NCI-H1694 treated with DMSO at 0.1 percent for 48 hours (cell line): ENCODE measurements at places on chromosomes 4 and X.
A peak's percentile ranks its signal among the peaks of the same experiment; 100 is the strongest.

GRCh38 chr4:72295966-72296557 lies 264.3 kb downstream of the NPFFR2 start:
- DNase-seq: peak; percentile 33

- no peak for DNase-seq
These were observed 40.6 kb downstream of the WDR1 start for GRCh38 chr4:10075953-10076391.

- no peak for DNase-seq
These were observed 87.4 kb upstream of the ETNPPL start for GRCh38 chr4:108850219-108850649.

- no peak for DNase-seq
These were observed 6.3 kb downstream of the PGRMC2 start for GRCh38 chr4:128281354-128281753.

DNA sequence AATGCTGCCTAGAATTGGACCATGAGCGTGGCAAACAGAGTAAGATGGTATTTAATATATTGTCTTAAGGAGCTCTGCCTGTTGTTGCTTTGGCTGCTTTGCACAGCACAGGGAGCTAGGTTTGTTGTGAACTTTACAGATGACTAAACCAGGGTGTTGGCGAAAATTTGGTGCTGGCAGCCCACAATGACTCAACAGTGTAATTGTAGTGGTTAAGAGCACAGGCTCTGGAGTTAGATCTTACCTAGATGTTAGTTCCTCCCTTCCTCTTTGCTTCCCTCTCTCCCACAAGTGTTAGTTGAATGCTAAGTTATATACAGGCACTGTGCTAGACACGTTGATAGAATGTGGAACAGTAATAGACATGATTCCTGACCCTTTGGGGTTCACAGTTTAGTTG lies 128.9 kb upstream of the TRPC5 start:
- no peak for DNase-seq

GRCh38 chr4:170425040-170425439 lies 335.3 kb upstream of the AADAT start:
- DNase-seq: no peak

DNA sequence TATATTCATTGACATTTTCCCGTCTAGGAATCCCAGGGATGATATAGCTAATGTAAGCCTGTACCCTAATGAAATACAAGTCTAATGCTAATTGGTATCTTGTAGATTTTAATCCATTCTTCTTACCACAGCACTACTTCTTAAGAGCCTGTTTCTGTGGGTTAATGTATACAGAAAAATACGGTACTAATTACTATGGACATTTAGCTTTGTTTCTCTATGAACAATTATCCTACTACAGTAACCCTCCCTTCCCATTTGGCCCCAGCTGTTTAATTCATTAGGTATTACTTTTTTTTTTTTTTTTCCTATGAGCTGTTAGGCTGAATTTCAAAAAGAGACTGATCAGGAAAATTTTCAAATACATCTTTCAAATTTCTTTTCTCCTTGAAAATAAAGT lies 245.1 kb upstream of the SLC7A11 start:
- no peak for DNase-seq

DNA sequence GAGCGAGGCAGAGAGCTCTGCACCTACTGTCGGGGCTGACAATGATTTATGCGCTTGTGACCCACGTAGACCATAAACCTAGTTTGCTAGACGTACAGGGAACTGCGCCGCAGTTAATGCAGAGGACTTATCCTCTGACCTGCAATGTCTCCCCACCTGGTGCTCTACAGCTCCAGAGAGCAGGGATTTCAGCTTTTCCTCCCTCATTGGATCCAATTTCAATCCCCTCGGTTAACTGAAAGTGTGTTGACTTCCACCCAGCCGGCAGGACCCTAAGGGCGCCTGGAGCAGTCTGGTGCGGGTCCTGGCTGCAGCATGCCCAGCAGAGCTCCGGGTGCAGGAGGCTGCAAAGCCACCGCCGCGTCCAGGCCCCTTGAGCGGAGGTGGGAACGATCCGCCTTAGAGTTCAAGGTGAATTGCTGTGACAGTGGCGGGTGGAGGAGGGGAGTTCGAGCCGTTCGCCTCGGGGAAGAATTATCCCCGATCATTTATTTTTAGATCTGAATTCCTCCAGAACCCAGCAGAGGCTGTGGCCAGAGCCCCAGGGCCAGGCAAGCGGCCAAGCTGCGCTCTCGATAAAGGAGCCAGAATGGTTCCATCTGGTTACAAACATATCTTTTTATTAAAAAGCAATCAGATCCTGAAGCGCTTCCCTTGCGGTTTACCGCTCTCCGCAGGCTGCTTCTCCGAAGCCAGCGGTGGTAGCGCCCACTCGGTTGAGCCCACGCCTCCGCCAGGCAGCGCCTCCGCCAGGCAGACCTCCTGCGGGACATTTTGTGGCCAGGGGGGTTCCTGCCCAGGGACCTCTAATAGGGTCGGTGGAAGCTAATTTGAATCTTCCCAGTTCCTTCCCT lies 66.0 kb downstream of the FBXO8 start:
- no peak for DNase-seq

GRCh38 chrX:37380924-37381323 lies 31.8 kb downstream of the PRRG1 start:
- DNase-seq: no peak

DNA sequence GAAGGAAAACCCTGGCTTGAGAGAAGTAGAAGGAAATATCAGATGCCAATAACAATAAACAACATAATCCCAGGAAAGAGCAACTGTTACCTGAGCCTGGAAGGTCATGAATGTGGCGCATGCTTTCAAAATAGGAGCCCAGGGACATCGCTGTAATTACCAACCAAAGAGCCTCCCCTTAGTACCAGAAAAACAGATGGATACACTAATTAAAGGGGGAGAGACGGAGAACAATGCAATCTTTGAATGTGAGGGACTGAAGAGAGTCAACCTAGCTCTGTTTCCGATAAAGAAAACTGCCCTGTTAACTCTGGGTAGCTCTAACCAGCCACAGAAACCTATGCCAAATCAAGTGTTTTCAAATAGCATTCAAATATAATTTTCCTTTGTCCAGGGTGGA lies 161.4 kb downstream of the ENOX2 start:
- DNase-seq: no peak

DNA sequence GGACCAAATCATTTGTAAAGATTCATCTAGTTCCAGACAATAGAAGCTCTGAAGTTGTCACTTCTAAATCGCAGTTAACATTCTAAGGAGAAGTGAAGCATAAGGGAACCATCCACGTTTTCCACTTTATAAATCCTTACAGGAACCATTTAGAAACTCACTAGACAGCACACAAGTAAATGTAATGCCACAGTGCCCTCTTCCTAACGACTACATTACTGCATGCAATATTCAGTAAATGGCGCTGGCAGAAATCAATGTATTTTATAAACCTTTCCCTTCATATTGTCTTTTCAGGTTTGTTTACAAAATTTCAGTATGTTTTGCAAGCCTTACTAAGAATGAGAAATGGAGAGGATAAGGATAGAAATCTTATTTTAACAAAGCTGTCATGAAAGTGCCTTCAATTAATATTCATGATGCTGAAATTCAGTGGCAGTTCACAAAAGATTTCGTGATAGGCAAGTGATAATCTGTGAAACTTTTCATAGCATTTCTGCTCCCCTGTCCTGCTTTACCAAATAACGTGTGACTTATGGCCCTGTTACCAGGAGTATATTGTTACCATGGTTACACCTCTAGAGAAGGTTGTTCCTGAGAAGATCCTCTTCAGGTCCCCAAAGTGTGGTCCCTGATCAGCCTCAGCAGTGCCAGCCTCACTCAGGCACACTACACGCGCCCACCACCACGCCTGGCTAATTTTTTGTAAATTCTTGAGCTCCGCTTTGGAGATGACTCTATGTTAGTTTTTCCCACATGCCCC lies 54.2 kb downstream of the TMA16 start:
- peak; percentile 26 for DNase-seq

GRCh38 chrX:23287191-23287725 lies 47.4 kb upstream of the PTCHD1 start:
- DNase-seq: no peak

GRCh38 chr4:4260185-4260751 lies 12.2 kb upstream of the TMEM128 start:
- peak; percentile 73 for DNase-seq

DNA sequence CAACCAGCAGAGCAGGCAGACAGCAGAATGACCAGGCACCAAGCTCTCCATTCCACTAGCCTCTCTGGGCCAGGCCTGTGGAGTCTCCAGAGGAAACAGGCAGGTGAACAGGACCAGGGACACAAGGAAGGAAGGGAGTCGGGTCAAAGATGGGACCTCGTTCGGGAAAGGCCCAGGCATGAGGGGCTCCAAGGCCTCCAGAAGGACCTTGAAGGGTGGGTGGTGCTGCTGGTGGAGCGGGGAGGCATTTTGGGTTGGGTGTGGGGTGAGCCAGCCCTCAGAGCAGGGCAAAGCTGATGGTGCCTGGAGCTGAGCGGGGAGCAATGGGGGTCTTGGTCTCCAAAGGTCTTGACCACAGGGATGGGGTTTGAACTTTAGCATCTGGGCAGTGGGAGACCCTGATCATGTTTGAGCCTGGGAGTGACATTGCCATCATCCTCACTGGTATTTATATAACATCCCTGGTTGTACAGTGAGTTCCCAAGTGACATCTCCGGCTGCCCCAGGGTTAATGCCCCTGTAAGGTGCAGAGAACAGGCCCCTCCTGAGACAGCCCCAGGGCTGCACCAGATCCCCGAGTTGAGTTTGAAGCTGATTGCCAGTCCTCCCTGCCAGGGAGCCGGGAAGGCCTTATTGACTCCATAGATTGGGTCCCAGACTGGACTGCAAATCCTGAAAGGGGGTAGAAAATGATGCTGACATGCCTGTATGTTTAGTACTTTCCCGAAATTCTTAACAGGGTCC lies 52.7 kb downstream of the PSAPL1 start:
- DNase-seq: no peak

DNA sequence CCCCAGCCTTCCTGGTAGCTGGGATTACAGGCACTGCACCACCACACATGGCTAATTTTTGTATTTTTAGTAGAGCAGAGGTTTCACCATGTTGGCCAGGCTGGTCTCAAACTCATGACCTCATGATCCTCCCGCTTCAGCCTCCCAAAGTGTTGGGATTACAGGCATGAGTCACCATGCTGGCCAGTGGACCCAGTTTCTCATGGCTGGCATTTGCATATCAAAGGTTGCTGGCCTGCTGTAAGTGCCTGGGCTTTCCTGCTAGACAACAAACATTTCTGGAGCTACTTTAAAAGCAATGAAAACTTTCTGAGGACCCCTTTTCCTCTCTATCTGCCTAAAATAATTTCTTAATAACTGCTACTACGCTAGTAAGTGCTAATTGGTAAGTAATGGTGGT lies 228.2 kb downstream of the PCDH10 start:
- DNase-seq: no peak

- no peak for DNase-seq
These were observed 43.4 kb downstream of the NUDT6 start for GRCh38 chr4:122879001-122879400.

- no peak for DNase-seq
These were observed 148.8 kb upstream of the PCDH18 start for GRCh38 chr4:137681081-137681480.

DNA sequence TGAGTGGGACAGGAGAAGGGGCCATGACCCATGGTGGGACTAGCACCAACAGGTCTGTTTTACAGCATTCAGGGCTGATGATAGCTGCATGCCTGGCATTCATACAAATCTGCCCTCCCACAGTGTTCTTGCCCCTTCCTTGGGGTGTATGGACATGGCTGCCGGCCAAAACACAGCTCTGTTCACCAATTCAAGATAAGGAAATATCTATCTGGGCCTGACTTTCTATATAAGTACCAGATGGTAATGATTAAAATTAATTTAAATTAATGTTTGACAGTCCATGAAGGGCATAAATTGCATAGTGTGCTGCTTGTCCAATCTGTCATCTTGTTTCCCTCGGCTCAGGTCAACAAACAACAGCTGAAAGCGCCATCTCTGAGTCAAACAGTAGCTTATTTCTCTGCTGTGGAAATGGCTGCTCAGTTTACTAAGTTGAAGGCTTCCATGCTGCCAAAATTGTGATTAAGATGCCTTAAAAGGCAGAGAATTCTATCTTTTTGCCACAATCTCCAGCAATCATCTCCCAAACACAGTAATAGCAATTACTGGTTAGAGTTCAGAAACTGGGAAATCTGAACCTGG lies 67.0 kb upstream of the TSPAN7 start:
- DNase-seq: peak; percentile 92

DNA sequence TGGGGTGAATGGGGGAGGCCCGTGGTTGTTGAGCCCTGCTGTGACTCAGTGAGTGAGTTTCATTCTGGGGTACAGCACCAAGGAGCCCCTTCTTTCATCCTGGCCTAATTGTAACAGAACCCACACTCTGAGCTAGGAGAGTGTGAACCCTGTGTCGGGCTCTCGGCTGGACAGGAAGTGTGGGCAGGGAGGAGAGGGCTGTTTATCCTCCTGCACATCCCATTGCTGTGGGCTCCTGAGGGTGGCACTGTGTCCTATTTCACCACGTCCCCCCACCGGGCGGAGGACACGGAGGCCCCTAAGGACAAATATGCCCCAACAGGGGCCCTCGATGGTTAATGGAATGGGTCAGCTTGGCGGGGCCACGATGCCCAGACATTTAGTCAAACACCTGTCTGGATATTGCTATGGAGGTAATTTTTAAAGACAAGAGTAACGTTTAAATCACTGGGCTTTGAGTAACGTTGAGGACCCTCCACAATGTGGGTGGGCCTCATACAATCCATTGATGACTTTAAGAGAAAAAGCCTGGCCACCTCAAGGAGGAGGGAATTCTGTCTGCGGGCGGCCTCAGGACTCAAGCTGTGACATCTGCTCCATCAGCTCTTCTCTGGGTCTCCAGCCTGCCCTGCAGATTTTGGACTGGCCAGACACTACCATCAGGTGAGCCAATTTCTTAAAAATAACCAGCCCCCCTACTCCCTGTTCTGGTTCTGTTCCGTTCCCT lies 46.1 kb upstream of the SORCS2 start:
- DNase-seq: no peak

DNA sequence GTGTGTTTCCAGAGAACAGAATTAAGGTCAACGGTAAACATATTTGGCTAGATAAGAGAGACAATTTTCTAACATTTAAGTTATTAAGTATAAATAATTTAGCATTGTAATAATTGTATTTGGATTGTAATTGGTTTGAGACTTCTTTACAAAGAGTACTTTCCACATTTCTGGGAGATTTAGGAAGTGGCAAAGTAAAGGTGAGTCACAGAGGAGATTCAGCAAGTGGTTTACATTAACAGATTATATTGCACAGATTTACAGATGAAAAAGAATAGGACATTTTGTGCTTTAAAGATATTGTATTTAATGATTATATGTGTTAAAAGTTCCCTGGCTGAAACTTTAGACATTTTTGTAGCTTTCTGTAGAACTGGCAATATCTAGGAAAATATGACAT lies 584.4 kb upstream of the AADAT start:
- no peak for DNase-seq

- DNase-seq: no peak
These were observed 56.4 kb upstream of the DRP2 start for GRCh38 chrX:101163166-101163565.

DNA sequence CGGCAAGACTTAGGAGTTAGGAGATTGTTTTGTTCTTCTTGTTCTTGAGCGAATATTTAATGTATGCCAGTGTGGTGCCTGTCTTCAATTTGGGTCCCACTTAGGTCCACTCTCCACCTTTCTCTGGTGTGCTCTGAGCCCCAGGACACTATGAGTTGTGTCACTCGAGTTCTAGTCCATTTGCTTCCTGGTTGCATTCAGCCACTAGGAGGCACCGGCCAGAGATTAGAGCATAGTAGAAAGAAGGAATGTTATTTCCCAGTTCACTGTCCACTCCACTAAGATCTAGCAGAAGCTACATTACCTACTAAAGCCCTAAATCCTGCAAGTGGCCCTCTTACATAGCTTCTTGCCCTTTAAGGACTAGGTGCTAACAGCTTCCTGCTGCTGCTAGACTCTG lies 326.9 kb downstream of the NAF1 start:
- no peak for DNase-seq

GRCh38 chrX:150308532-150309157 lies 54.5 kb upstream of the MAMLD1 start:
- no peak for DNase-seq
